ENCODE measurements at places on chromosomes 13 and 19.

DNA sequence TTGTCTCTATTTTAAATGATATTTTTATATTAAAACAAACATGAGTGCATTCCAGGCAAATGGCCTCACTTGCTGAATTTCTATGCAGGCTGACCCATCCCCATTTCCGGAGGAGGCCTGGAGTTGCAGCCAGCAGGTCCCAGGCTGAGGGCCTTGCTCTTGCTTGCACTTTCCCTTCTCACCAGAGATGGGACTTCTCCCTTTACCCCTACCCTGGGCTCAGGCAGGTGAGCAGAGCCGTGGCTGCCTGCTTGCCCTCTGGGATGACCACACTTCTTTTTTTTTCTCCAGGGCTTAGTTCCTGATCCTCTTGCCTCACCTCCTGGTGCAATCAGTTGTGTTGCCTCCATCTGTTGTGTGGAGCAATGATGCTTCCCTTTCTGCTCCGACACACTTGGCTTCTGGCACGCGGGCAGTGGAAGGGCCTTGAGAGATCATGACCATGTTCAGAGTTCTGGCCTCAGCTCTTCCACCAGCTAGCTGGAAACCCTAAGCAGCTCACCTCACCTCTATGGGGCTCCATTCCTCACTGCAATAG, 11.1 kb upstream of the OLFM4 start:
- no peak for DNase-seq

DNA sequence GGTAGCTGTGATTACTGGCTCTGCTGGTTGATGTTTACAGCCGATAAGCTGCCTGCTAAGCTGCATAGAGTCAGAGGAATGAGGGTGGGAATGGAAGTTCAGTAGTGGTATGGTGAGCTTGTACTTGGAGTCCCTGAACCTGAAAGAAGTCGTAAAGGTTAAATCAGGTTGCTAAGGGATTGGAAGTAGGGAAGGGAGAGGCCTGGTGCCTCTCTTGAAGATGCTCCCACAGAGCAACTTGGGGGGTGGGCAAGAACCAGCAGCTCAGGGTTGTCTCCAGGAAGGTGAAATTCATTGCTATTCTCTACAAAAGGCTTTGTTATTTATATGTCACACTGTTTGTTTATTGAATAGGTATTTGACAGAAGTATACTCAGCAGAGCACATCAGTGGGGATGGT, 73.8 kb upstream of the OLFM4 start:
- no peak for DNase-seq

DNA sequence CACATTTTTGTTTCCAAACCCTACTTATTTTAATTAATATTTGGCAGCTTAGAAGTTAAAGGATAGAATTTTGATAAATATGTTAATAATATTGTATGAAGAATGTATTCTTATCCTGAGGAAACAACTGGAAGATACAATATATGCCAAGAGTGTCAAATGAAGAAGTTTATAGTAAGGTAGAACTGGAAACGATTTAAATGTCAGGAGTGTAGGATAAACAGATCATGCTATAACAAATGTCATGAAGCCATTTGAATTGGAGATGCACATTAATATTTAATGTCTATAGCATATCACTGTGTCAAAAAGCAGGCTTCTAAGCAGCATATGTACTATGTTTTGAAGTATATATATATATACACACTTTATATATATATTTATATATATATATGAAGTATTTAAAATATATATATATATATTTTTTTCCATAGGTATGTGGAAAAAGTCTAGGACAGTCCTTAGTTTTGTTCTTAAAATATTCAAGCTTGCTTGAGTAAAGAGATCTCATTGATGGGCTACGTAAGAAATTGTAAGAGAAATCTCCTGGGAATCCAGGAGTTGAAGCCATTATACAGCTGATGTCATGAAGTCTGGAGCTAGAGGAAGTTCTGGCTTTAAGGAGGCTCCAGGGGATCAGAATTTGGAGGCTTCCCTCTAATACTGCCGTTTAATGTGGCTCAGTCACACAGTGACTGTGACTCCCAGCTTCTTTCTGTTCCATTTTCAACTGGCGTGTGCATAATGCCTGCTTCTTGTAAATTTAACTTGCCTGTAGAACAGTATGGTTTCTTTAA, 79.9 kb upstream of the MYCBP2 start:
- DNase-seq, result no peak

- no peak for DNase-seq
Observed at GRCh38 chr13:106453101-106453500, 82.4 kb downstream of the EFNB2 start.

GRCh38 chr13:24503379-24503696, 9.2 kb downstream of the PARP4 start:
- peak; percentile 10 for DNase-seq

DNA sequence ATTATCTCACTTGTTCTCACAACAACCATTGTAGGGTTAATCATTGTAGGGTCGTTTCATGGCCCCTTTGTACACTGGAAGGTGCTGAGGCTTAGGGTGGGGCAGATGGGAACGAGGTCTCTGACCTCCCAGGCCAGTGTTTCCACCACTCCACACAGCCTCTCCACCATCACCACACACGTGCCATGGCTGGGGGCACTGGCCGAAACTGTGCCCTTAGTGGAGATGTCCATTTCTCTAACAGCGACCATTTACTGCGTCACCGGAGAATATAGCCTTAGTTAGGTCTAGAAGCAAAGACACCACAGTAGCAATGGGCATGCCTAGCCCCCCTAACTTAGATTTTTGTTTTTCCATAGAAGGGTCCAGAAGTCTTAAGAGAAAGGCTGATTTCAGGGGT, 36.5 kb downstream of the COL4A1 start:
- no peak for DNase-seq

GRCh38 chr13:40781717-40782116, 7.7 kb upstream of the SLC25A15 start:
- no peak for DNase-seq

DNA sequence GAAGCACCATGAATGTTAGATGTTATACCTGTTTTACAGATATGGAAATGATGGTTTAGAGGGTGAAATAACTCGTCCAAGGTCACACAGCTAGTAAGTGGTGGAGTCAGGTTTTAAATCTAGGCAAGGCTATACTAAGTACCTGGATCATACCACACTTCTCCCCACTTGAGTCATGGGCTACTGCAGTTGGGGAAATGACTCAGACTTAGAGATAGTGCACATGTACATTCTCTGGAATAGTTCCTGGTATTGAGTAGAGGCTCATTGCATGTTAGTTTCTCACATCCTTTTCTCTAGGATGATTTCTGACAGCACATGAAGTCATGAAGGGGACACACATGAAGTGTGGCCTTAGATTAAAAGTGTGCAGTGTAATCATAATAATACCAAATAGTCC, 76.2 kb upstream of the TNFSF11 start:
- DNase-seq, result peak; percentile 78

DNA sequence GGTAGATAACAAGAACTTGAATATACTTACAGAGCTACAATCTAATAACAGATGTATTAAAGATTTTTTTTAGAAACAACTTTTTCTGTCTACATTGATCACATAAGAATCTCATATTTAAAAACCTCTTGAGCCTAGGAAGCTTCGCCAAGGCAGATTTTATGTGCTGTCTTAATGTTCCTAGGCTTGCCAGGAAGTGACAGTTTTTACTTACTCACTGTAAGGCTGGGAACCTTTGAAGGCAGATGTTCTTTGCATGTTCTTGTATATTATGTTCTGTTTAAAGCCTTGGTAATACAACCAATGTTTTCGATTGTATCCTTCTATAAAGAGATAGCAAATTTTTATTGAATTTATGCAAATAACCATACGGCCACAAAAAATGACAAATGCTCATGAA, 492.7 kb downstream of the GPC5 start:
- no peak for DNase-seq

DNA sequence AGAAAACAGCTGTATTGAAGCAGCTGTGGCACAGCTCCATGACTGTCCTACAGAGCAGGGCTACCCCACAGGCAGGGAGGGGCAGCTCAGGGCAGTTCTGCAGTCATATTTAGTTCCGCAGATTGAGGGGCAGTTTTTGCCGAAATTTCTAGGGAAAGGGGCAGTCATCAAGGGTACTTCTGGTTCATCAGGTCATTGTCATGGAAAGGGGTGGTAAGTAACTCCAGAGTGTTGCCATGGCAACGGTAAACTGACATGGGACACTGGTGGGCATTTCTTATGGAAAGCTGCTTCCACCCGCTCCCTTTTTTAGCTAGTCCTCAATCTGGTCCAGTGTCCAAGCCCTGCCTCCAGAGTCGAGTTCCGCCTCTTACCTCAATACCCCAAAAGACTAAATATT, 702.8 kb downstream of the LIG4 start:
- DNase-seq, result no peak

- DNase-seq, result no peak
Observed at GRCh38 chr13:39266426-39266825, 228.2 kb downstream of the NHLRC3 start.

DNA sequence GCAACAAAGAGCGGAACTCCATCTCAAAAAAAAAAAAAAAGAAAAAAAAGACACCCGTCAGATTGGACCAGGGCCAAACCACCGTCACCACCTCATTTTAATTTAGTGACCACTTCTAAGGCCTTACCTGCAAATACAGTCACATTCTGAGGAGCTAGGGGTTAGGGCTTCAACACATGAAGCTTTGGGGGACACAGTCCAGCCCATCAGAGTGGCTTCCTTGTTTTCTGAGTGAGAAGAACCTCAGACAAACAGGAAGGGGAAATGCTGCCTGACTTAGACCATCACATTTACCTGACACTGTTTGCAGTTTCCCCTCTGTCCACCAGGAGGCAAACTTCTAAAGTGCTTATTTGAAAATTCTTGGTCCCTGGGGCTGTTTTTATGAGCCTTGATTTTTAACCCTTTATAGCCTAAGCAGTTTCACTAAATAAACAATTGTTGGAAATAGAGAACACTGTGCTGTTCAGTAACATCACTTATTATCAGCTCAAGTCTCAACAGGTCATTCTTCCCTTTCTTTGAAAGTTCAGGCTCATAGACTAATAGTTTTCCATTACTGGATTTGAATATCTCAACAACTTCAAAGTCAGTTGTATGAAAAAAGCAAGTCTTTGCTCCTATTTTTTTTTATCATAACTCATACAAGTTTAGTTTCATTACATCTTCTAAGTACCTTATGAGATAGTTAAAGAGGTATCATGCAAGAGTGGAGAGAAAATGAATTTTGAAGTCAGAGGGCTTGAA, 74.9 kb upstream of the WASF3 start:
- DNase-seq, result peak; percentile 84

DNA sequence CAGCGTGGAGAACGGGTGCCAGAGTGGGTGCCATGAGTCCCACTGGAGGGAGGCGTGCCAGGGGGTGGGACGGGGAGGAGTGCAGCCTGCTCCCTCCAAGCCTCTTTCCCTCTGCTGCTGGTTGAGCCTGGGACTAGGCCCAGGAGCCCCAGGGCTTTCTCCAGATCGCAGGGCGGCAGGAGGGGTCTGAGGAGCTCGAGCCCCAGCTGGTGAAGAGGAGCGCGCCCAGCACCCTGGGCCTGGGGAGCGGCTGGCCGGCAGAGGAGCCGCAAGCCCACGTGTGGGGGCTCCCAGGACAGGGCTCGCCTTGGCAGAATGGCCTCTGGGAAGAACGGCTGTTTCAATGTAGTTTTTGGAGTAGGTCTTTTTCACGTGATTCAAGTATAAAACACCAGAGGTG, 12.2 kb upstream of the DCUN1D2 start:
- no peak for DNase-seq

DNA sequence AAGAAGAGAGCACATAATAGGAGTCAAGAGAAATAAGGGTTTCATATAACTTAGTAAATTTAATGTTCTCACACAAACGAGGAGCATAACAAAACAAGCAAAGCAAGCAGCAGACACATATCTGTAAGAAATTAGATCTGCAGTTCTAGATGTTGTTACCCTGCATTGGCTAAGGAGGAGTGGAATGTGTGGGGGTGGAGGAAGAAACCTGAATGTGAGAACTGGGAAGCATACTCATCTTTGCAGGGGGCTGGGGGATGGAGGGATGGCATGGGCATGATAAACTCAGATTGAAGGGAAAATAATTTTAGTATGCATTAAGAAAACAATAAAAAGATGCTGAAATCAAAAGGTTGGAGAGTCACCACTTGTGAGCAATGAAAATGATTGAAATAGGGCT, 255.0 kb downstream of the LIG4 start:
- no peak for DNase-seq

GRCh38 chr13:56850852-56851251, 289.9 kb upstream of the PRR20A start:
- no peak for DNase-seq

DNA sequence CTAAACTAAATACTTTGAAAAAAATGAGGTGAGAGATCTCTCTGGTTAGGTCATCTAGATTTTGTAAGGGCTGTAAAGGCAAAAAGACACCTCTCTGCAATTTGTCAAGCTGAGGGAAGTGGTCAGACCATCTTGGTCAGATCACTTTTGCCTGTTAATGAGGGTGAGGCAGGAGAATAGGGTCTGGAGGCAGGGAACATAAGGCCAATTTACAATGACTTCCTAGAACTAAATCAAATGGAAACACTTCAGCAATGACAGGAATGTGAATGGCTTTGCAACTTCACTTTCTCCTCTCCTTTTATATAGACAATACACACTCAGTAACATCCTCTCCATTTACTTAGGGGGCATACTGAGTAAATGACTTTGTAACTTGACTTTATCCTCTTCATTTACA, 1653.4 kb downstream of the SLITRK5 start:
- DNase-seq, result no peak

GRCh38 chr13:49597043-49597641, 11.8 kb upstream of the RCBTB1 start:
- no peak for DNase-seq

Data from MCF 10A (cell line).